ENCODE measurements at places on chromosomes 3 and 15.

DNA sequence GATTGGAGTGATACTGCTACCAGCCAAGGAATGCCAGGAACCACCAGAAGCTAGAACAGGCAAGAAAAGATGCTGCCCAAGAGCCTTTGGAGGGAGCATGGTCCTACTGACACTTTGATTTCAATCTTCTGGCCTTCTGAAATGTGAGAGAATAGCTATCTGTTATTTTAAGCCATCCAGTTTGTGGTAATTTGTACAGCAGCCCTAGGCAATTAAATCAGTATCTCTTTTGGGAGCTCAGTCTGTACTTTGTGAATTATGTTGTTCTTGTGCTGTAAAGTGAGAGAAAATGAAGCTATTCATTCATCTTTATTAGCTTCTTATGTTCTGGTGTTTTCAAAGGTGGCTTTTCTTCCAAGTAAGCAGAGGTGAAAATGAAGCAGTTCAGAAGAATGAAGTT lies 381.3 kb downstream of the PDCD6IP start:
- DNase-seq: no peak

GRCh38 chr3:12716605-12717151 lies 42.4 kb downstream of the TMEM40 start:
- DNase-seq: no peak

DNA sequence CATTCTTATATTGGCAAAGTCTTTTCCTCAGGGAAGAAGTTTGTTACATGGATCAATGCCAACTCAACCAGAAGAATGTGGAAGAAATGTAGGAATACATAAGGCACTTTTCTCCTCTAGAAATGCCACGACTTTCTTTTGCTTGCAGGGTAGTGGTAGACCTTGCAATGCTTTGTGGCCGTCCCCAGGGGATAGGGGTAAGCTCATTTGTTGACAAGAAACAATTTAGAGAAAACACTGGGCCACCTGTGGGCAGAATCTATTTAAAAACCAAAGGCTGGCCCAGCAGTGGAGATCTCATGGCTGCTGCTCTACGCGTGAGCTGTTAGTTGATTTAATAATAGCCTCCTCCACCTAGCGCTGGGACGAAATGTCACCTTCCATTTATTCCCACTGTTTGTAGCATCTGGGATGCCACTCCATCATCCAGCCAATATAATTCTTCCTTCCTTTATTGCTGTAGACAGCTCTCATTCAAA lies 64.6 kb upstream of the PFN2 start:
- DNase-seq: no peak

DNA sequence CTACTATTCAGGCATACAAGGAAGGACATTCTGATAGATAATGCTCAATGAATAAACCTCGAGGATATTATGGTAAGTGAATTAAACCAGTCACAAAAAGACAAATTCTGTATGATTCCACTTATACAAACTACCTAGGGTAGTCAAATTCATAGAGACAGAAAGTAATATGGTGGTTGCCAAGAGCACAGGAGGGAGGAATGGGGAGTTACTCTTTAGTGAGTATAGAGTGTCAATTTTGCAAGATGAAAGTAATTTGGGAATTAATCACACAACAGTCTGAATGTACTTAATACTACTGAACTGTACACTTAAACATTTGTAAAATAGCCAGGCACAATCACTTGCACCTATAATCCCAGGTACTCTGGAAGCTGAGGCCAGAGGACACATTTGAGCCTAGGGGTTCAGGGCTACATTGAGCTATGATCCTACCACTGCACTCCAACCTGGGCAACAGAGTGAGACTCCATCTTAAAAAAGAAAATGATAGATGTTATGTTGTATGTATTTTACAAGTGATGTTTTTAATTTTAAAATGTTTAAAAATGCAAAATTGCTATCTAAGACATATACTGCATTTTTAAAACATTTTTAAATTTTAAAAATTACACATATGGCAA lies 91.0 kb downstream of the NPAP1 start:
- DNase-seq: no peak

DNA sequence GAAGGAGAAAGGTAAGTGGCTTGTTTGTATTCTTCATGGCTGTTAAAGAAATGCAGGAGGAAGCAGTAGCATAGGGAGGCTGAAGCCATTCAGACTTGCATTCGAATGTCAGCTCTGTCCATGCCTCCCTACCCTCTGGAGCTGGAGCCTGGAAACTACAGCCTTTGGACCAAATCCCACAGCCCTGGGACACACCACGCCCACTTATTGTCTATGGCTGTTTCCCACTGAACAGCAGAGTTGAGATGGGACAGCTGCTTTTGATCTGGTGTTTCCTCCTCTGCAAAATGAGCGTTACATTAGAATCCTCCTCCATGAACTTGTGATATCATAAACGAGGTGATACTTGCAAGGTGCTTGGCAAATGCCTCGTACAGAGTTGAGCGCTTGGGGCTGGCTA lies 3.6 kb downstream of the FAM107A start:
- DNase-seq: no peak

GRCh38 chr3:127413318-127413673 lies 125.5 kb upstream of the PRR20G start:
- DNase-seq: no peak

DNA sequence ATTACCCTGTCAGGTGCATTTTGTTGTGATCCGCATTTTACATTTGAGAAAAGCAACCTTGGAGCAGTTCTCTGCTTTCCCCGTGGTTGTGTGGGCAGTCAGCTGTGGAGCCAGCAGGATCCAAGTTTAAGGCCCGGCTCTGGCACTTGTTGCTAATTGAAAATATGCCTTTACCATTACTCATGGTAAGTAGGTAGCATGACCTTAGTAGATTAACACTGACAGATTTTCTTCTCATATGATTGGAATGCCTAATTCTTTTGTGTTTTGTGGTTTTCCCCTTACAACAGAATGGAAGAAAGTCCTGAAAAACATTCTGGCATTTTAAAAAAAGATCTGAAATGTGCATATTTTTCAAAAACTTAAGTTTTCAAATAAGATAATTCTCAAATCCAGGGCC lies 246.5 kb upstream of the LRRN1 start:
- DNase-seq: no peak

GRCh38 chr3:193553586-193553985 lies 1.1 kb downstream of the ATP13A4 start:
- no peak for DNase-seq

DNA sequence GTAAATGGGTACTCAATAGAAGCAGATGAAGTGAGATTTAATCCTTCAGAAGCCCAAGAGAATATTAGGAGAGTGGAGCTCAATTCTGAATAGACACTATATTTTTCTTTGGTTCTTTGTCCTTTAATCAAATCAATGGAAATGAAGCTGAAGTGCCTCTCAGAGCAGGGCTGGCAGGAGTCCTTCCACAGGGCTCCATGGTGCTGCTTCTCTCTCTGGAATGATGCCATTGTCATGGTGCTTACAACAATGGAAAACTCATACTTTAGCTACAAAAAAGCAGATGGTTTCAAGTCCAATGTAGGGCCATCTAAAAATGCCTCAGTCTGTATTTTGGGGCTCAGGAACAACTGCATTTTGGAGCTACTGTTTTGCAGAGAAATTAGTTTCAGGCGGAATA lies 125.1 kb downstream of the SNRK start:
- no peak for DNase-seq

DNA sequence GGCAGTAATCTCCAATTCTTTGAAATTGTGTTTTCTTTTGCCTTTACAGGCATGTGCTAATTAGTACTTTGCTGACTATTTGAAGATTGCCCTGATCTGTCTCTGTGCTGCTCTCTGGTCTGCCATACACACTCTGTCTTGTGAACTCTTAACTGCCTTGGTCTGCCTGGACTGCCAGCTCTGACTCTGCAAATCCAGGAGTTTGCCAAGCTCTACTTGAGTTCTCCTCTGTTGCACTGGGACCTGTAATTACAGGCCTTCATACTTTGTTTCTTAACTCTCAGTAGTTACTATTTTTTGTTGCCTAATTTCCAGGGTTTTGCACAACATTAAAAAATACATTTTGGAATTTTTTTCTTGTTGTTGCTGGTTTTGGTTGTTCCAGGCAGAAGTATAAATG lies 155.0 kb downstream of the RSRC1 start:
- DNase-seq: no peak

GRCh38 chr15:66673410-66674322 lies 28.4 kb upstream of the SMAD6 start:
- no peak for DNase-seq

GRCh38 chr3:53863145-53863544 lies 16.8 kb downstream of the IL17RB start:
- DNase-seq: no peak

GRCh38 chr15:81152339-81152738 lies 18.3 kb downstream of the CFAP161 start:
- no peak for DNase-seq

GRCh38 chr3:14113965-14114635 lies 10.6 kb downstream of the CHCHD4 start:
- DNase-seq: no peak

- no peak for DNase-seq
These were observed 51.3 kb downstream of the CCK start for GRCh38 chr3:42214565-42215283.

- DNase-seq: no peak
These were observed 3.1 kb downstream of the FOXL2NB start for GRCh38 chr3:138950006-138950644.

DNA sequence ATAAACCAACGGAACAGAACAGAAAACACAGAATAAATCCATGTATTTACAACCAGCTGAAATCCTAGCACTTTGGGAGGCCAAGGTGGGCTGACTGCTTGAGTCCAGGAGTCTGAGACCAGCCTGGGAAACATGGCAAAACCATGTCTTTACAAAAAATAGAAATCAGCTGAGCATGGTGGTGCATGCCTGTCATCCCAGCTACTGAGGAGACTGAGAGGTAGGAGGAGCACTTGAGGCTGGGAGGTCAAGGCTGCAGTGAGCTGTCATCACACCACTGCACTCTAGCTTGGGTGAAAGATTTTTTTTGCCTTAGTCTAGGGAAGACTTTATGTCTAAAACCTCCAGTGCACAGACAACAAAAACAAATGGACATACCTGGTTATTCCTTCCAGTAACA lies 120.7 kb downstream of the STT3B start:
- no peak for DNase-seq

DNA sequence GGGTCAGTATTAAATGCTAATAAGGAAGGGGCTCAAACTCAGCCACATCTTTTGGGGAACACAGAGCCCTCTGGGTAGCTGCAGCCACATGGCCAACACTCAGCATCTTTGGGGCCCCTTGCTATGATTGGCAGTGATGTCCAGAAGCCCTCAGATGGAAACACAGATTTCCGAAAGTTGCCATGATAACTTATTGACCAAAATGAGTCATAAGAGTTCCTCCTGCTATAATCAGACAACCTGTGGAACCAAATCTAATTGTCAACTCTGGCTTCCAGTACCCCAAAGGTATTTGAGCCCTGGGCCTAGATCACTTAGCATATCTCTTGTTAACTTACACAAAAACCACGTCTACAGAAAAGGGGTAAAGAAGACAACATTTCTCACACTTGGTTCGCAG lies 392.2 kb downstream of the KCNH8 start:
- no peak for DNase-seq

- DNase-seq: no peak
These were observed 166.2 kb upstream of the TBC1D5 start for GRCh38 chr3:17908399-17909191.

GRCh38 chr3:45330510-45331295 lies 57.7 kb upstream of the LARS2 start:
- DNase-seq: no peak

GRCh38 chr3:157920822-157921700 lies 185.2 kb downstream of the SHOX2 start:
- DNase-seq: no peak

- DNase-seq: no peak
These were observed 18.8 kb upstream of the DGKG start for GRCh38 chr3:186380622-186381380.

DNA sequence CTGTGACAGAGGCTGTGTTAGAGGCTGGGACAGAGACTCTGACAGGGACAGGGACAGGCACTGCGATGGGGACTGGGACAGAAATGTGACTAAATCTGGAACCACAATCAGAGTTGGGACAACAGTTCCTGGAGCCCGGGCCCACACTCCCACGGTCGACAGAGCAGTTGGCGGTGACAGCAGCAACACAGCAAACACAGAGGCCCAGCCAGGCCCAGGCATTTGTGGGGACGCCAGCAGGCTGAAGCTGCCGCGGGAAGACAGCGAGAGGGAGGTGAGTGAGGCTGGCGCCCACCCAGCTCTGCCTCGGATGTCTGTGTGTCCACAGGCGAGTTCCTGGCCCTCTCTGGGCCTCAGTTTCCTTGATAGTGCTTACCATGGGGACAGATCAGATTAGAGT lies 9.3 kb upstream of the HCN4 start:
- DNase-seq: no peak

GRCh38 chr15:67024314-67024997 lies 40.9 kb upstream of the SMAD3 start:
- no peak for DNase-seq

DNA sequence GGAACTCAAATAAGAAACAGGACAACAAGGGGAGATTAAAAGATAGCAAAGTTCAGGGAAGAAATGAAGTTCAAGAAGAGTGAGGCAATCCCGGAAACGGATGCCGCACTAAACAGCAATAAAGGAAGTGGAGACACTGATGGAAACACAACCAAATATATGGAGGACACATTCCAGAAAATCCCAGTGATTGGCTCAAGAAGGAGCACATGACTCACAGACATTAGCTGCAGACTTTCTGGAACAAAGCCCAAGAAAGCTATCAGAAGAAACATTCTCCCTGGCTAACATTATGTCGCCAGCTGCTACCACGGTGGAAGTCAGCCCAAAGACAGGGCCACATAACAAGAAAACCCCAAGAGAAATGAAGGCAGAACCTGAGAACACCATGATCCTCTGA lies 18.1 kb upstream of the VGLL4 start:
- no peak for DNase-seq

- no peak for DNase-seq
These were observed 427.1 kb upstream of the C2CD4B start for GRCh38 chr15:62591842-62592838.

DNA sequence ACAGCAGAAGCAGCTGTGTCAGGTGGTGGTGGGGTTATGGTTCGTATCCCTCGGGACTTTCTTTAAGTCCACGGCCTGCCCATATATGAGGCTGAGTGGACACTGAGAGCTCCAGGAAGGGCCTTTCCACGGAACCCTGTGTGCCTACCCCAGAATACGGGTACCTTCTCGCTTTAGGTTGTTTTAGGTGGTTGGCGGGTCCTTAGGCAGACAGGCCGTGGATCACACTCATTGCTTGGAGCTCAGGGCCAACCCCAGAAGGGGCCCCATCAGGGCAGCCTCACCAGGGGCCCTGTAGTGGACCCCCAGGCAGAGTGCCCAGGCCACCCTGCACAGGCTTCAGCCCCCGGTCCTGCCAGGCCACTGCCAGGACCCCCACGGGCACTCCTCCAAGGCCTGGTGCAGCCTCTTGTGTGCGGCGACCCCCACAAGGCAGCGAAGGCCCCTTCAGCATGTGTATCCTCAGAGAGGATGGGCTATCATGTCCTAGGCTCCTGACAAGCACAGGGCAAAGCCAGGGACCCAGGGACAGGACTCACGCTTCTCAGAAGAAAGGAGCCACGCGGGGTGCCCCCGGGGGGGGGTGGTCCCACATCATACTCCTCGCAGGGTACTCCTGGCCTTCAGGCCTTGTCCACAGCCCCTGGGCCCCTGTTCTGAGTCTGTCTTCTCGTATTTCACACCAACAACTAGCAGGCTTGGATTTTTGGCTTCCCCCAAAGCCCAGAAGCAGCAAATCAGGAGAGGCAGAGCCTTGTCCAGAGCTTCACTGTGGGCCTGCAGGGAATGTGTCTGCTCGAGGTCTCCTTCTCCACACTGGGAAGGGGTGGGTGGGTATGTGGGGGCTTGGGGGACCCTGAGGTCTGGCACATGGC lies 93.4 kb downstream of the LRRK1 start:
- no peak for DNase-seq

- no peak for DNase-seq
These were observed 23.7 kb downstream of the XXYLT1 start for GRCh38 chr3:195247086-195247862.

Data from CD4-positive, alpha-beta T cell (primary cell).